ENCODE measurements at places on chromosomes 3 and 15. TPM values are rescaled to one million over a fixed set of nuclear protein-coding genes. Genes with fewer than 3 reads are reported as not detected.

The MME gene
- total RNA-seq: 18.4 TPM

The NAA80 gene
- total RNA-seq: 10.1 TPM

The CASR gene
- total RNA-seq: not detected

The PLA2G4D gene
- total RNA-seq: 26.5 TPM

The MESP1 gene
- total RNA-seq: 2.7 TPM

The SPINT1 gene
- 80.3 TPM for total RNA-seq

The GOLGA6L7 gene
- total RNA-seq: not detected

The CLN6 gene
- 23.3 TPM for total RNA-seq

The LIPH gene
- total RNA-seq: 2.7 TPM

DNA sequence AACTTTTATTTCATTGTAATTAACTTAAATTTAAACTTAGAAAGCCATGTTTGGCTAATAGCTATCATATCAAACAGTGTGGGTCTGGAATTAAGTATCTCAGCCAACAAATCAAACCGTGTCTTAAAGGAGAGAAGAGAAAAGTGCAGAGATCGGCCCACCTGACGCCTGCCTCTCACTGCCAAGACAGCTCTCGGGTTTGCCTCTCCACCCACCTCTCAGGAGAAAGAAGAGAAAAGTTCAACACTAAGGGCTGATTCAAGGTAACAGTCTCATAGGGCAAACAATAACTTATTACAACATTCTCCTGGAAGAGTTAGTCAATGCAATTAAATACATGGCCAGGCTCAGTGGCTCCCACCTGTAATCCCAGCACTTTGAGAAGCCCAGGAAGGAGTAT lies 64.8 kb upstream of the PRR20G start:
- peak; percentile 31 for DNase-seq

DNA sequence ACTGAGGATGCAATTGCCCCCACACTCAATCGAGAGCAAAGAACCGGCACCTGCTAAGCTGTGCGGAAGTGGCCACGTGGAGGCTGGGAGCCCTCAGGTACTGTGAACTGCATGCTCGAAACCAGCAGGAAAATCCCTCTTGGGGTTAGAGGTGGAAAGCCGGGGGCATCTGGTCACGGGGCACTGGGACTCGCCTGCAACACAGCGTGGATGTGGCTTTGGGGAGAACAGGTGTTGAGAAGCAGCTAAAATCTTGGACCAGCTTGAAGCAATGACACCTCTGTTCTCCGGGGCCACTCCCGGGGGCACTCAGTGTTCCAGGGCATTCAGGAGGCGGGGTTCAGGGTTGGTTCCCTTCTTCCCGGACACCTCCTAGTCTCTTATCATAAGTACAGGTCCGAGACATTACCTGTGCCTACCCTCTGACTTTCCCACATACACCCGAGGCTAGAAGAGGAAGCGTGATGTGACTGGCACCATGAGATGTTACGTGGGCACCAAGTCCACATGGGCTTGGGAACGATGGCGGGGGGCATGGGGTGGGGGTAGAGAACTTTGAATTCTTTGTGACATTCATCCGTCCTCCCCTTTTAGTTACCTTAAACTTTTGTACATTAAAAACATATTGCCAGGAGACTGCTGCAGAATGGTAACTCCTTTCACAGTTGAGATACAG lies 172.0 kb downstream of the ADAMTS17 start:
- DNase-seq: peak; percentile 79

- no peak for DNase-seq
Observed at GRCh38 chr3:43286841-43287499, 630 bp downstream of the SNRK start.

DNA sequence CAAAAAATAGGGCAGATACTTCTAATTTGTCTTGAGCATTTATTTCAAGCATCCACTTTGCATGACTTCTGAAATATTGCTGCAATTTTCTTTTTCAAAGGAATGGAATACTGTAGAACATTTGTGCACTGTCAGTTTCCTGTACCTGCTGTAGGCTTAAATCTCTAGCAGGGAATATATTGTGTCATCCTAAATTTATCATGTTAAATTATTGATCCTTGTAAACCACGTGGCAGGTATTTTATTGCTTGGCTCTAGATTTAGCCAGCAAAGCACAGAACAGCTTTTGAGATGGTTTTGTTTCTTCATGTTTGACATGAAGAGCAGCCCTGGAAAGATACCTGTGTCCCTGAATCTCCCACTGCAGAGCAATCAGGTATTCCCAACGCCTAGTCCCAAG lies 470.1 kb downstream of the GABRG3 start:
- DNase-seq: no peak

- no peak for DNase-seq
Observed at GRCh38 chr3:133293397-133294110, 106.3 kb upstream of the BFSP2 start.

- no peak for DNase-seq
Observed at GRCh38 chr3:100873611-100874010, 119.6 kb downstream of the ABI3BP start.

- DNase-seq: no peak
Observed at GRCh38 chr3:170528726-170529125, 57.1 kb downstream of the SLC7A14 start.

DNA sequence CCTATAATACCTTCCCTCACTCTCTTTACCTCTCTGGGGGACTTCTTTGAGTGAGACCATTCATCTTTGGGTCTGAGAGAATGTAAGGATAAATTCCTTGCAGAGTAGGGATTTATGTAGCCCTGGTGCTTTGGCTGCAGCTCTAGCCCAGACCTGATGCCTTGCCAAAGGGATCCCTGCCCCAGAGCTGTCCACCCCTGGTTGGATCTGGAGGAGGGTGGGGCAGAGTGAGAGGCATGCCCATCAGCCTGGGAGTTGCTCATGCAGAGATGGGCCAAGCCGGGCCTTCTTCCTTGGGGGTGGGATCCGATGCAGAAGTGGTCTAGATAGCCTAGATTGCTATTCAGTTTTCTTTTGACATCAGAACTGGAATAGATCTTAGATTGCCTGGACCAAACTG lies 31.5 kb downstream of the RTP1 start:
- DNase-seq: no peak

GRCh38 chr15:48120745-48121144 lies at the start of gene SLC24A5:
TSS of gene SLC24A5 (plus strand) at chr15:48120990. CDS start at chr15:48121045, 55 bp downstream.
- no peak for DNase-seq

DNA sequence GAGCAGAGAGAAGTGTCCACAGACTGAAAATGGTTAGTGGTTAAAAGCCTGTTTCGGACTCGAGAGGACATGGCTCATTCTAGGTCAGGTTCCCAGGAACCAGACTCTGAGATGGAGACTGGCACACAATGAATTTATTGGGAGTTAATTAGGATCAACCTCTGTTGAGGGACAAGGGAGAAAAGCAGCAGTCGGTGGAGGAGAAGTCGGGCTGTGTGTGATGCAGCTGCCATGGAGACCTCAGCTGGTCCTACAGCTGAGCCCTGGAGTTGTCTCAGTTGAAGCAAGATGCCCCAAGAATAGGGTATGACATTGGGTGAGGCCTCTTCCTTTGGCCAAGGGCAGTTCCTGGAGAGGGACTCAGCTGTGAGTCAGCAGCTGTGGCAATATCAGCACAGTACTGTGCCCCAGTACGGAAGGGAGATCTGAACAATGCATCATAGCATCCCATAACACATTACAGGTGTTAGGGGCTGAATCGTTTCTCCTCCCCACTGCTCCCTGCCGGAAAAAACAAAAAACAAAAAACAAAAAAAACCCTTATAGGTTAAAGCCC lies 105.4 kb downstream of the ABHD5 start:
- no peak for DNase-seq

- DNase-seq: no peak
Observed at GRCh38 chr3:55626279-55626665, 139.2 kb upstream of the WNT5A start.

DNA sequence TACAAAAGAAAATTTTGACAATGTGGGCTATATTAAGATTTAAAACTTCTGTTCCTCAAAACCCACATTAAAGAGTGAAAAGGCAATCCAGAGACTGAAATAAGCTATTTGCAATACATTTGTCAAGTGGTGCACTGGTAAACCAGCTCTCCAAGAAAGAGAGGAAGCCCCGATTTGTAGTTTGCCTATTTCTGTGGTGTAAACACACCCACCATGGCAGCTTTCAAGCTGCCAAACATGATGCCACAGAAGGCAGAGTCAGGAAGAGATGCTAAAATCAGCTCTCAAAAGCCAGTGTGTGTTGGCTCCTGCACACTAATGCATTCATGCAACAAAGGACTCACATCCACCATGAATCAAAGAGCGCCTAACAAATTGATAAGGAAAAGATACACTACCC lies 17.5 kb downstream of the RFTN1 start:
- no peak for DNase-seq

DNA sequence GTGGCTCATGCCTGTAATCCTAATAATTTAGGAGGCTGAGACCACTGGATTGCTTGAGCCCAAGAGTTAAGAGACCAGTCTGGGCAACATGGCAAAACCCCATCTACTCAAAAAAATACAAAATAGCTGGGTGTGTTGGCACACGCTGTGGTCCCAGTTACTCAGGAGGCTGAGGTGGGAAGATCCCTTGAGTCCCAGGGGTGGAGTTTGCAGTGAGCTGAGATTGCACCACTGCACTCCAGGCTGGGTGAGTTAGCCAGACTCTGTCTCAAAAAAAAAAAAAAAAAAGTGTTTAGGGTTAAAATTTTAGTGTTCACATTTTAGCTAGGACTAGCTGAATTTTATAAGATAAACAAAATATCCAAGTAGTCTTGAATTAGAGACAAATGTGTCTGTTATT lies 1340.1 kb upstream of the EPHA6 start:
- no peak for DNase-seq

DNA sequence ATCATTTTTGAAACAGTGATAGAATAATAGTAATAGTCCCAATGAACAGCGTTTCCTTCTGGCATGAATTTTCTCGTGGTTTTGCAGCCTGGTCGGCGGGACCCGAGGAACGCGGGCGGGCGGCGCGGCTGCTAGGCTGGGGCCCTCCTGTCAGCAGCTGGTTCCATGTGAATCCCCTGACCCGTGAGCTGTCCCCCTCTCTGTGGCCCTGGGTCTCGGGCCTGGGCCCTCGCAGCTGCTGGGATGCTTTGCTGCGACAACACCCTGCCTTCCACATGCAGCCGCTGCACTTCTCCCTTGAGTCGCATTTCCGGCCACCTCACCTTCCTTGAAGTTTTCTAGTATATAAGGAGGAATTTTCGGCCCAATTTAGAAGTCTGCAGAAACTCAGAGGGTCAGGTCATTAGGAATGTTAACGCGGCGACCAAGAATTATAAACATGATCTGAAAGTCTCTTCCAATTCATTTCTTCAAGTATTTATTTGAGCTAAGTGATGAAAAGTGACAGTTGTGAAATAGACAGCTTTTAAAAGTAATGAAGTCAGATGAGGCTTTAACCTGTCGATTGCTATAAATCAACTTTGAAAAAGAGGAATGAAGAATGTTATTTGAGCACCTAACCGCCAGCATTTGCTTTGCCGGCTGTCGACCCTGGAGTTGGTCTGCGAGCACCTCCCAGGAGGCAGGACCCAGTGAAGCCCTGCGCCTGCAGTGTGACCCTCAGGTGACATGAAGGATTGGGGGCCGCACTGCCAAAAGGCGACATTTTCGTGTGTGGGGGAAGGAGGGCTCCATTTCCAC lies 27.7 kb downstream of the NR2F2 start:
- DNase-seq: no peak
